Ureter (tissue), 1 donor: ENCODE measurements at places on chromosomes 7 and 10.

DNA sequence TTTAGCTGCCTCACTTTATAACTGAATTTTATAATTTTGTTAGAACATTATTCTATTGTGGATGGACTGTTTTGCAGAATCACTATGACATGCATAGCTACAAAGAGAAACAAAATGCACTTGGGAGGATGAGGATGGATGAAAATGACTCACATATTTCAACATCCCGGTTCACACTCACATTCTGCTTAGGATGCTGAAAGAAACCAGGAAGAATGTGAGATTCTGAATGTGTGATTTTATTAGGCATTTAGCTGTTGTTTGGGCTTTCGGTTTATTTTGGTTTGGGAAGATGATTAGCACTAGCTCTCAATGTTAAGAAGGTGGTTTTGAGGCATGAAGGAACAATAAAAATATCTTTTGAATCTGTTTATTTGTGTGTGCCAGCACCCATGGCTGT lies 235.5 kb downstream of the SEMA3E start:
- no peak for DNase-seq

DNA sequence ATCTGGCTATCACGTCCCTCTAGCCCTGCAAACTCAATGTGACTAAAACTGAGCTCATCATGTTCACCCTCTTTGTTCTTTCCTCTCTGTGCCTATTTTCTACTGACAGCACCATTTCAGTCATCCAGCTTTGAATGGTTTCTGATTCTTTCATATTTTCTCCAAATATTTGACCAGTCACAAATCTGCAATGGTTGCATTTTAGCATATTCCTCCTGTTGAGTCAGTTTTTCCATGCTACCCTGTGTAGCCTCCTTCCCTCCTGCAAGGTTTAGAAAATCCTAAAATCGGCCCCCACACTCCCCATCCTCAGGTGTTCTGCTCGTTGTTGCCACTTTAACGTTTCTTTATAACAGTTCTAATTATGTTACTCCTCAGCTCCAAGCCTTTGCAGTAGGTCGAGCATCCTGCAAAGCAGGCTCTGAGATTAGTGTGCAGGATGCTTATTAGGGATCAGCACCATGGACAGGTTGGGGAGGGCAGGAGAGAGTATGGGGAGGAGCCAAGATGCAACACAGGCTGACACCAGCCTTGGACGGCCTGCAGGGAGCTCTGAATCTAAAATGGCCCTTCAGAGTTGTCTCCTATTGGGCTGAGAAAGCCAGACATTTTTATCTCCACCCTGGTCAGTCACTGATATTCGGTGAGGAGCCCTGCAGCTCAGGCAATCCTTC lies 531.0 kb upstream of the COBL start:
- DNase-seq, result no peak

- no peak for DNase-seq
Measured at GRCh38 chr10:33609546-33609945, 275.1 kb upstream of the NRP1 start.

DNA sequence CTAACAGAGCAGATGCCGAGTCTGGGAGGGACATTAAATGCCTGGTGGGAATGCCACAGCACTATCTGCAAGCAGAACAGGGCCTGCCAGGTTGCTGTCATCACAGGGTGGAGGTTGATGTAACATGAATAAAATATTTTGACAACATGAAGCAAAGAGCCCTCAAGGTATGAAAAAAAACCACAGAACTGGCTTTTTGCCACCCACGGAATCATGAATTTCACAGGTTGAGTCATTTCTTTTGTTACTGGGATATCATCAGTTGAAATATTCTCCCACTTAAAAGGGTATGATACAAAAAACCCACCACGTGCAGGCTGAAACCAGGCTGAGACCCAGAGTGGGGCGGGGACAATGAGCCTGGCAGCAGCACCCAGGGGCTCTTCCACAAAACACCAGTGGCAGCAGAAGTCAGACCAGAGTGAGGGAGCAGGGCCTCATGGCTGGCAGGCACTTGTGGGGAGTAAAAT lies 220.1 kb downstream of the TNS3 start:
- no peak for DNase-seq

DNA sequence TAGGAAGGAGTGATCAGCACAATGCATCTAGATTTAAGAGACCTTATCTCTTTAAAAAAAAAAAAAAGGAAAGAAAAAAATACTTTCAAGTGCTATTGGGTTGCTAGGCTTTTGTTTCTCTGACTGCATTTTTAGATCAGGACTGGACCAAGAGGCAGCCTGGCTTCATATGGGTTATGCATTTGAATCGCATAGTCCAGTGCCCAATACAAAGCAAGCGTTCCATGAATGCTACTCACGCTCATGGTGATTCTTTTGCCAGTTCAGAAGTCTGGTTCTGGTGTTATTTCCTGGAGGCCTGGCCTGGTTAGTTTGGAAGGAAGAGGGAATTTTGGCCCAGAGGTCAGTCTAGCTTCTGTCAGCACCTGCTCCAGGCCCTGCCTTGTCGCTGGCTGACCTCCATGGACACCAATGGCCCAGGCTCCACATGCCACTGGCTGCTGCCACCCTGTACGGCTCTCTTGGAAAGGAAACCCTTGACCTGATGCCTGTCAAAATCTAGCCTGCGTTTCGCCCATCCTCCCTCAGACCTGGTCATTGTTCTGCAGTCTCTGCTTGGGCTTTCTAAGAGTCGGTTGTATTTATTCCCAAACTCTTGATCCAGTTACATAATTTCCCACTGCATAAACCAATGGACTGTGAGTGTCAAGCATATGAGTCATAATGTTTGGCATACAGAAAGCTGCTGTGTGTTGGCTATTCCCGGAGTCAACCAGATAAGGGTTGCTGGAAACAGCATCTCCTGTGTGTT lies 74.3 kb upstream of the MKX start:
- no peak for DNase-seq

- no peak for DNase-seq
Measured at GRCh38 chr10:4867520-4868356, 41.7 kb downstream of the AKR1E2 start.

DNA sequence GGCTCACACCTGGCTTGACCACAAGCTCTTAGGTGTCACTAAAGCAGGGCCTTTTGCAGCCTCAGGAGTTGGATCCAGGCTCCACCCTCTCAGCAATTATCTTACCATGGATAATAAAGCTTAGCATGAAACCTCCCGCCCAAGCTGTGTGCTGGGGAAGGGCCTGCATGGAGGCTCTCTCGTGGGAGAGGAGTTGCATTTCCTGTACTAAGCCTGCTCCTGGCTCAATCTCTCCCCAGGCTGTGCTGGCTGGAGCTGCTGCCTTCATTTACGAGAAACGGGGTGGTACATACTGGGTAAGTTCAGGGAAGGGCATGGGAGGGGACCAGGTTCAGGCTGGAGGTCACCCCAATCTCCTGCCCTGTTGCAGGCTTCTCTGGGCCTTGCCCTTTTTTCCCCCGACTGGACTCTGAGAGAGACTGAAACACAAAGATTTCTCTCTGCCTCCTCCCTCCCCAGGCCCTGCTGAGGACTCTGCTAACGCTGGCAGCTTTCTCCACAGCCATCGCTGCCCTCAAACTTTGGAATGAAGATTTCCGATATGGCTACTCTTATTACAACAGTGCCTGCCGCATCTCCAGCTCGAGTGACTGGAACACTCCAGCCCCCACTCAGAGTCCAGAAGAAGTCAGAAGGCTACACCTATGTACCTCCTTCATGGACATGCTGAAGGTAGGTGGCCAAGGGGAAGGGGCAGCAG lies 2.7 kb downstream of the TMEM176A start:
- no peak for DNase-seq

- DNase-seq, result no peak
Measured at GRCh38 chr7:15463801-15464666, 97.8 kb downstream of the AGMO start.

GRCh38 chr7:91767820-91768219 lies 112.7 kb downstream of the MTERF1 start:
- DNase-seq, result no peak

GRCh38 chr10:120177330-120177729 lies 279.7 kb upstream of the PLPP4 start:
- no peak for DNase-seq

- DNase-seq, result no peak
Measured at GRCh38 chr10:102465466-102465865, 14.1 kb upstream of the C10orf95 start.

GRCh38 chr10:83984256-83984640 lies 155.1 kb upstream of the GHITM start:
- no peak for DNase-seq

GRCh38 chr7:142389544-142389943 lies 131.7 kb upstream of the PRSS58 start:
- no peak for DNase-seq

DNA sequence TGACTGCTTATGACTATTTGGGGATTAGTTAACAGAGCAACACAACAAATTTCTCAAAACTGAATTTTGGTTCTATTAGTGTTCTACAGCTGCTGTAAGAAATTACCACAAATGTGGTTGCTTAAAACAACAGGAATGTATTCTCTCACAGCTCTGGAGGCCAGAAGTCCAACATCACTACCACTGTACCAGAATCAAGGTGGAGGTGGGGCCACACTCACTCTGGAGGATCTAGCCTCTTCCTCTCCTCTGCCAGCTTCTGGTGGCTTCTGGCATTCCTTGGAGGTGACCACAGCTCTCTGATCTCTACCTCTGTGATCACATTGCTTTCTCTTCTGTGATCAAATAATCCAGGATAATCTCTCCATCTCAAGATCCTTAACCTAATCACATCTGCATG lies 194.7 kb upstream of the BMPER start:
- DNase-seq, result no peak

DNA sequence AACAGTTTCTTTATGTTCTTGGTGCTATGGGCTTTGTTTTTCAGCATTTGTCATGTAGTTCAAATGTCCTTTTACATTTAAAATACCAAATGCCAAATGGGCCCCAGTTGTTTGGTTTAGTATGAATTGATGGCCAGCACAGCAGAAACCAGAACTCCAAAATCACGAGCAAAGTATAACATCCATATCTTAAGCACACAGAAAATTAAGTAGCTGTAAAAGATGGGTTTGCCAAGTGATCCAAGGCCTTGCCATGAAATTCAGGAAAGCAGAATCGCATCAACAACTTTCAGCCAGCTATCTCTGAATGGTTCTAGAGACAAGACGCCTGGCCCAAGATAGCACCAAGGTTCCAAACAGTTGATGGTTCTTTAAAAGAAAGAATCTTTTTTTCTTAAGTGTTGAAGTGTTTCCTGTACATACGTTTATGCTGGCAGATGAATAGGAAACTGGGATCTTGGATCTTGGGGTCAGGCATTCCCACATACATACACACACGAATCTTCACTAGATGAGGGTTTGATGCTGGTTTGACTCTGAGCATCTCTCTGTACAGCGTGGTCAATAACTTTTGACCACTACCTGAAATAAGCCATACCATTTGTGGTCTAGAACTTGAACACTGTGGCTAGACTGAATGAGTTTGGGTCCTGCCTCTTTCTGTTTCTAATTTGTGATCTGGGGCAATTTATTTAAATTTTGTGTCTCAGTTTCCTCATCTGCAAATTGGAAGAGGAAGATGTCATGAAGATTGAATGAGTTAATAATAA lies 711.8 kb downstream of the KCNMA1 start:
- no peak for DNase-seq

GRCh38 chr7:74511345-74511744 lies 57.6 kb downstream of the GTF2IRD1 start:
- DNase-seq, result no peak

- DNase-seq, result no peak
Measured at GRCh38 chr10:64101606-64102263, 580.5 kb downstream of the REEP3 start.

DNA sequence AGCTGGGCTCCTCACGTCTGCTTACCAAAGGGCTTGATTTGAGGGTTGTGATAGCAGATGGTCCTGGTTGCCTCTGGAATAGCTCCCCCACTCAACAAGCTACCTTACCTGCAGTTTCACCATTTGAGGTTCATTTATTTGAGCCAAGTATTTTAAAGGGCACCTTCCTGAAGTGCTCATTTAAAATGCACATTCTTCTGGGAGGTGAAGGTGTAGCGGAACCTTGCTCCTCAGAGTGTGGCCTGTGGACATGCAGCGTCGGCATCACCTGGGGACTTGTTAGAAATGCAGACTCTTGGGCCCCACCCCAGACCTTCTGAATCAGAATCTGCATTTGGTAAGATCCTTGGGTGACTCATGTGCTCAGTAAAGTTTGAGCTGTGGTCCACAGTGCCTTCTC lies 2.3 kb downstream of the CDH23 start:
- peak; percentile 39 for DNase-seq

- no peak for DNase-seq
Measured at GRCh38 chr7:2954433-2954853, 89.2 kb downstream of the CARD11 start.

GRCh38 chr7:106952658-106953231 lies 87.7 kb downstream of the PIK3CG start:
- DNase-seq, result no peak

DNA sequence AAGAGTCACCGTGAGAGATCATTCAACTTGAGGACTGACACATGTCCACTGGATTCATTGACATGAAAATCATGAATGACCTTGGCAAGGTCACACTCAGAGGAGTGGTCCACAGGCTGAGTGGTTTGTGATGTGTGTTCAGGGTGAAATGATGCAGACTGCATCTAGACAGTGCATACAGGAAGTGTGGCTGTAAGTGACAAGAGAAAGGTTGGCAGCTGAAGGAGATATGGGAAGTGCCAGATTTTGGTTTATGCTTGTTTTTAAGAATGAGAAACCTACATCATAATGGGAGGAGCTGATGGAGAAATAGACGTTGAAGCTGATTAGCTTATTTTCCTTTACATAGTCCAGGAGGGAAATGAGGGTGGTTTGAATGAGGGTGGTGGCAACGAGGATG lies 64.8 kb upstream of the VIPR2 start:
- DNase-seq, result no peak

DNA sequence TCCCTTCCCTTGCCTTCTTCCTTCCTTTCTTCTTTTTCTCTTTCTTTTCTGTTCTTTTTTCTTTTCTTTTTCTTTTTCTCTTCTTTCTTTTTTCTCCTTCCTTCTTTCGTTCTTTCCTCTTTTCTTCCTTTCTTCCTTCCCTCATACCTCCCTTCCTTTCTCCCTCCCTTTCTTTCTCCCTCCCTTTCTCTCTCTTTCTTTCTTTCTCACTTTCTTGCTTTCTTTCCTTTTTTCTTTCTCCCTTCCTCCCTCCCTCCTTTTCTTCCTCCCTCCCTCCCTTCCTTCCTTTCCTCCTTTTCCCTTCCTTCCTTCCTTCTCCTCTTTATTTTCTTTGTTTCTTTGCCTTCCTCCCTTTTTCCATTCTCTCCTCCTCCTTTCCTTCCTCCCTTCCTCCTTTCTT lies 96.3 kb downstream of the POM121L12 start:
- no peak for DNase-seq

GRCh38 chr7:66529883-66530610 lies 98.6 kb upstream of the KCTD7 start:
- DNase-seq, result no peak

DNA sequence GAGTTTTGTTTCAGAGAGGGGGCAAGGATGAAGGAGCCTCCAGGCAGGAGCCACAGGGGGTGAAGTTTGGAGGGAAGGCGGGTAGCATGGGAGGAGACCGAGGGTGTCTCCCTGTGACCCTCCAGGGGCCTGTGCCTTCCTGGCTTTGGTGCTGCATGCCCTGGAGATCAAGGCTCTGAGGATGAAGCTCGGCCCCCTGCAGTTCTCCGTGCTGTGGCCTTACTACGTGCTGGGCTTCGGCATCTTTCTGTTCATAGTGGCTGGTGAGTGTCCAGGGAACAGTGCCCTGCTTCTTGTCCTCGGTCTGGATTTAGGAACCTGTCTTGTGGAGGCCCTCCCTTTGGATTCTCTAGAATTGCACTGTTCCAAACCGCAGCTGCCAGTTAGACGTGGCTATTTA lies 9.2 kb upstream of the ZSCAN25 start:
- no peak for DNase-seq
